ENCODE measurements at places on chromosomes 6 and 20.

DNA sequence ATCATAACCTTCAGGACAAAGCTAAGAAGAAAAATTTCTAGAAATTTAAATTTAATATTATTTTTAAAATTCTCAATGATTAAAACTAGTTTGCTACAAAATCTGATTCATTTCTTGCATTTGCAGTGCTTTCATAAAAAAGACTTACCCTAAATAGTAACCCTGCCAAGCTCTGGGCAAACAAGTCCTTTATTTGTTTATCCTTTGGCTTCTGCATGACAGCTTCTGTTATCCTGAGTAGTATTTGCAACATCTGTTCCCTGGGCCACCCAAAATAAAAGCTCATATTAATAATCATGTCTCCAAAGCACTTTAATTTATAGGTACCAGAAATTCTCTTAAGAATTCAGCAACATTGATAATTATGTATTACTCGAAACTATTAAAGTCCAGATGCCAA, 101.3 kb downstream of the RALGAPA2 start:
- no peak for DNase-seq

- DNase-seq: no peak
Observed at GRCh38 chr6:148239215-148239614, 103.4 kb upstream of the SASH1 start.

DNA sequence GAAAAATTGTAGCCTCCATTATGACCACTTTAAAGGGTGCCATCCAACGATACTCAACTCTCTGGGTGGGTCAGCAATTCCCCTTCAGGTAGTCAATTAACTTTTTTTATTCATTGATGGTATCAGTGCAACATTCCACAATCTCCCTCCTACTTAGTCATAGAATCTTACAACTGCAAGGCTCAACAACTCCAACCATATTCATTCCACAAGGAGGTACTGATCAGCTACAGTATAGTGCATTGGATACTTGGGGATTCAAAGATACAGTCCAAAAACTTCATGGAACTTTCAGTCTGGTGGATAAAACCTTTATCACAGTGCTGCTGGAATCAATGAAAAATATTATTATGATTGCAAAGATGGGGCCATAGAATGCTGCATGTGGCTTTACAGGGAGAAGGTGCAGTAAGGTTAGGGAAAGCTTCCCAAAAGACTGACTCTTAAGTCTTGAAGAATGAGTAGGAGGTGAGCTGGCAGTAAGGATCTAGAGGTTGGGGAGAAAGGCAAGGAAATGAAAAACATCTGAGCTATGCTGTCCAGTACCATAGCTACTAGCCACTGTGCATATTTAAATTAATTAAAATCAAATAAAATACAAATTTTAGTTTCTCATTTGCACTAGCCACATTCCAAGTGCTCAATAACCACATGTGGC, 314.7 kb upstream of the PRDM1 start:
- no peak for DNase-seq

GRCh38 chr20:8036771-8037170, 17.2 kb upstream of the TMX4 start:
- DNase-seq: no peak

GRCh38 chr20:57653910-57654309, 33.7 kb upstream of the ZBP1 start:
- no peak for DNase-seq

DNA sequence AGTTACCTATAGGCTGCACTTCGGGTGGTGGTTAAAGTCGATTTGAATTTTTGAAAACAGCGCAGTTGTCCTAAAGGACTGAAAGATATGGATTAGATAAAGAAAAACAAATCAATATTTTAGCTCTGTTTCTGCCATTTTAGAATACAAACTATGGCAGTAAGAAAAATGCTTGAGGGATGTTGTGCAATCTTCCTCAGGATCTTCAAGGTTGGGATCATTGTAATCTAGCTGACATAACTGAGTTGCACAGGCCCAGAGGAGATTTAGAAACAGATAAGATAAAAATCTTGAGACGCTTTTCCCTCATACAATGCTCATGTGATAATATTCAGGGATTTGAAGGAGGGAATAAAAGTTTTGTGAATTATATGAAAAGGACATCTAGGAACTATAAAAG, 926 bp downstream of the PEX3 start:
- DNase-seq: no peak

GRCh38 chr6:106974336-106974998, at the start of gene CD24:
Gene CD24, minus strand, starts transcription at chr6:106974729. Its CDS starts 83 bp downstream, at chr6:106974646.
- peak; percentile 80 for DNase-seq

GRCh38 chr20:57968120-57968519, 258.3 kb upstream of the PMEPA1 start:
- no peak for DNase-seq

DNA sequence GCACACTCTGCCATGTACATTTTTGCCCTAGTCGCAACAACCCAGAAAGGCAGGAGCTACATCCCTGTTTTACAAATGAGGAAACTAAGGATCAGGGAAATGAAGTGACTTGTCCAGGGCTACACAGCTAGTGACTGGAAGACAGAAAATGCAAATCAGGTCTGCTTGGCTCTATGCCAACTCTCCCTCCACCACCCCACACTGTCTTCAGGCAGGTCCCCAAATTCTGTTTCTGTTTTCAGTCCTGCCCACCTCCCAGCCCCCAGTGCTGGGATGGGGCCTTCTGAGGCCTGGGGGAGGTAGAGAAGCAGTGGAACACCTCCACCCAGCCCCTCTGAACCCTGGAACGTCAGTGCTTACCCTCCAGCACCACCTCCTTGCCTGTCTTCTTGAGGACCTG, 5.1 kb downstream of the SNTA1 start:
- DNase-seq: no peak

DNA sequence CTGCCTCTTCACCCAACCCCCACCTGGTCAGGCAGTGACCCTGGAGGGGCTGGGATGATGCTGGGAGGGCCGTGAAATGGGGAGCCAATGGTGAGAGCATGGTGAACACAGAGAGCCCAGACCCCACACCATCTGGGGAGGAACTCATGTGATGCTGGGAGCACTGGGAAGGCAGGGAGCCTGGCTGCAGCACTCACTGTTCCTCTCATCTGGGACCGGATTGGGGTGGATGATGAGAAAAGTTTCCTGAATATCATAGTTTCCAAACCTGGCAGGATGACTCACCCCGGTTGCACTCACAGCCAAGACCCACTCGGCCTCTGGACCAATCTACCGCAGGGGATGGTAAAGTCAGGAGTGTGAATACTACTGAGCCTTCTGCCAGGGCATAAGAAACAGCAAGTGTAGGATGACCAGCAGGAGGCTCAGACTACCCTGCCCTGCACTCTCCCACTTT, 21.8 kb downstream of the ULBP1 start:
- DNase-seq: no peak

DNA sequence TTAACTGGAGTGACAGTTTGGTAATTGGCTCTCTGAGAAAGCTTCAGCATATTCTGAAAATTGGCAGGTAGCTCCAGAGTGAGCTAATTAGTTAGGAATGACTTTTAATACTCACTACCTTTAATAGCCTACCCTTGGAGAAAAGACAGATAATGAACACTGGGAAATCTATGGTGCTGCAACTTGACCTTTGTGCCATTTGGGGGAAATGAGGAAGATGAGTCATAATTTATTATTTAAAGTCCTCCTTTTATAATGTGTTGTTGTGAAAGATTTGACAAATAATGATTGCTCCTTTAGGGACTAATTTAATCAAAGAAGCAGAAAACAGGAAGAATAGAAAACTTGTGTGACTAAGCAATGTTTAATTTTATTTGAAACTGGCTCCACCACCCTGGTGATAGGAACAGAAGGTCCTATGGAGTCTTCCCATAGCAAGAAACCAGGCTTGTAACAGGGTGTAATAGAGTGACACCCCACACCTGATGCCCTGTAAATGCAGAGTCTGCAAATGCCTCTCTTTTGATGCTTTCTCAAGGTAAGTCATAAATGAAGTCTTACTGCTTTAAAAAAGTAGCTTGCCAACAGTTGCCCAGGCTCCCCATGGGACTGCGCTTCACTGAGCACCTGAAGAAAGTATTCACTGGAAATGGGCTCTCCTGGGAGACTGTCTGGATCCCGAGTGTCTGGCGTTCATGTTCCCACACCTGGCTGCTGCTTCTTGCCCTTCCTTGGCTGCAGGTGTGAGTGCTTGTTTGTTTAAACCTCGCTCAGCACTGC, 134.4 kb downstream of the LRRC1 start:
- DNase-seq: no peak

- DNase-seq: no peak
Observed at GRCh38 chr20:51022803-51023616, at the start of gene KCNG1. Gene KCNG1, minus strand, starts transcription at chr20:51023107. Its CDS starts 12,769 bp downstream, at chr20:51010338.

GRCh38 chr6:151018911-151019782, 153.6 kb downstream of the MTHFD1L start:
- no peak for DNase-seq

DNA sequence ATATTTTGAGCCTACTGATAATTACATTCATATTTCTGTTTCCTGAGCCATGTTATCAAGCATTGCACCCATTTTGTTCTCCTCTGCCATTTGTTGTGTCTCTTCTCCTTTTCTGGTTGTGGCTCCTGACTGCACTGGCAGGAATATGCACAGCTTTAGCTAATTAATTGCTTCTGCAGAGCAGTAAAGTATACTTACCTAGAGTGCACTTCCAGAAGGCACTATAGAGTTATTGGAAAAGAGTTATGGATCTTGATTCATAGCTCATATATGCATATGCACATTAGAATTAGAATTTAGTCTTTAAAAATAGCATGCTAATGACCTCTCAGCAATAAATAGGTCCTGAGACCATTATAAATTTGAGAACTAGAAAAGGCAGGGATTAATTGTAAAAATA, 262.6 kb downstream of the NKAIN2 start:
- DNase-seq: no peak

- peak; percentile 66 for DNase-seq
Observed at GRCh38 chr6:85468326-85468725, 18.4 kb downstream of the NT5E start.

GRCh38 chr6:108222064-108222463, 38.8 kb downstream of the SNX3 start:
- no peak for DNase-seq

DNA sequence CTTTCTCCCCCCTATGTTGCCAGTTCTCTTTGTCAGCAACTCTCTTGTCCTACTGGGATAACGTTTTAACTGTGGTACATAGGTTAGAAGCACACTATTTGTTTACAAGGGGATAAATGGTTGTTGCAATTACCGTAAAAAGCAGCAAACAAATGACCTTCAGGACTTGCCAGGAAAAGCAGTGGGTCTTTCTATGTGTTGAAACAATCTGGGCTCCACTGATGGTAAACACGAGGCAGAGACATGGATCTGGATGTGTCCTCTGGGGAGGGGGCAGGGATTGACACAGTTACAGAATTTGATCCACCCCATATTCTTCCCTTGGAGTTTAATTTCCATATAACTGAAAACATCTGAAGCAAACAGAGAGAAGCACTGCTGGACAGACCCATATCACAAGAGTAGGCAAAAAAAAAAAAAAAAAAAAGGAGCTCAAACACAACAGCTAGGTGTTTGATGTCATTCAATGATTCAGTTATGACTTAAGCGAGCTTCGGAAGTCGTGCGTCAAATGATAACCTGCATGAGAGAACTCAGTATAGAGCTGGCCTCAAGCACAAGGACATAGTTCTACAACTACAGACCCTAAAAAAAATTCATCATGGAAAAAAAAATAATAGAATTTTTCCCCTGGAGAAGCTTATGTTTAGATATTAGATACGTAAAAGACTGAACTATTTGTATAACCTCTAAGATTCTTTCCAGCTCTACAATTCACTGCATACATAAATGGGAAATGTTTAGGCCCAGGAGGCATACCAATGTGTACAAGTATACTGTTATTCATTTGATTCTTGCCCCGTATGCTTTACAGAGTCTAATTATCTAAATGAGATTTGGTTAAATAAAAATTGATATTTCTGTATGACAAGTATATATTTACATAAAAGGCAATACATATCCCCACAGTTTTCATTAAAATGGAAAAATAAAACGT, 127.7 kb downstream of the ALDH8A1 start:
- DNase-seq: no peak

DNA sequence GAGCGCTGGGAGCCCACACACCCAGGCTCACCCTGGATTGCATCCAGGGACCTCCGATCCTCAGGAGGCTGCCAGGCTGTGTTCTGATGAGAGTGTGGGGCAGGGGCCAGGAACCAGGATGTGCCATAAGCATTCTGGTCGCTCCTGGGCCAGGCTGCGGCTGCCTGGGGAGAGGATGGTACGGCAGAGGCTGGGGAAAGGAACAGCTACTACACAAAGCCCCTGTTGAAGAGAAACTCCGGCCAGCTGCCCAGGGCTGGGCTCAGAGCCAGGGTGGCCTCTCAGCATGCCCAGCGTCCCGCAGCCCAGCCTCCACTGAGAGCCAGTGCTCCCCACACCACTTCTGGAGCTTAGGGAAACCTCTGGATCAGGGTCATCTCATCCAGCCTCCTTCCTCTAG, 21.7 kb upstream of the OCSTAMP start:
- no peak for DNase-seq

DNA sequence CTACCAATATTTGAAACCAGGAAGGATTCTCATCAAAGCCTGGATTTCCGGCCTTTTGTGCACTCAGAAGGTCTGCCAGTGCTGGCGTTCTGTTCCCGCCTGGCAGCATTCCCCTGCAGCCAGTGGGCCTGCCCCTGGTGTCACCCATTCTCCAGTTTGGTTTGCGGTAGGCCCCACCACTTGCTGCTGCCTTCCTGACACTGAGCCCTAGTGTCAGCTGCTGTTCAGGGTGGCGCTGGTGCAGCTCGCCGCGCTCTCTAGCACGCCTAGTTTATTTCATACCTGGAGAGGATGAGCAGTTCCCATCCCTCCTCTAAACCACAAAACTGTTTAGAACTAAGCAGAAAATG, 9.5 kb downstream of the NPEPL1 start:
- no peak for DNase-seq

GRCh38 chr6:149961728-149962425, 1.9 kb upstream of the ULBP1 start:
- DNase-seq: no peak

- DNase-seq: no peak
Observed at GRCh38 chr20:4861961-4862360, 139.3 kb downstream of the SLC23A2 start.

DNA sequence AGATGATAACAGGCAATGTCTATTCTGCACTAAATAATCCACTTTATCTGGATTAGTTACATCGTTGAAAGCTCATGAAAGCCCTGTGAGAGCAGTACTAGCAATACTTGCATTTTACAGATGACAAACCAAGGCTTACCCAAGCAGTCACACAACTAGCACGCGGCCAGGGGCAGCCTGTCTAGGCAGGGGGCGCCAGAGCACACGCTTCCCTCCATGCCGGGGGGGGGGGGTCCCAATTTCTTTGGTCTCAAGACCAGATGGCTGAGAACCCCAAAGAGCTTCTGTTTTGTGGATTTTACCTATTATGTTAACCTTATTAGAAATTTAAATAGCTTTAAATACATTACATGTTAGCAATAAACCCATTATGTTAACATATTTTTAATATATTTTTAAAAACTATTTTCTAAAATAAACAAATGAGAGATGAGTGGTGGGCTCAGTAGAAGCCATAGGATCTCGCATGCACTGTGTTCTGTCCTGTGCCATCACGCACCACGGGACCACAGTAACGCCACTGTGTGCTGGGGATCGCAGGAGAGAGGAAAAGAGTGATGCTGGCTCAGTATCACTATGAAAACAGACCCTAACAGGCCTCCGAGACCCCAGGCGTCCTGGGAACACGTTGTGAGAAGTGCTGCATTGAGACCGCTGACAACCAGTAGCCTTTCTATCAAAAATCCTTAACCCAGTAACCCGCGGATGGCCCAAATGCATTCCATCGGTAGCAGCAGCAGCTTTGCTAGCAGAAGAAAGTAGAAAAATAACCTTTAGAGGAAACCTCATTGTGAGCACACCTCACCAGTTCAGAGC, 5.3 kb upstream of the PRR18 start:
- DNase-seq: no peak

GRCh38 chr20:7147220-7147601, 379.7 kb downstream of the BMP2 start:
- DNase-seq: no peak

All from PC-9 (cell line).